Smooth muscle cell of the brain vasculature (primary cell): ENCODE measurements at places on chromosomes 5 and 9.

- no peak for DNase-seq
These were observed 411.1 kb upstream of the MPDZ start for GRCh38 chr9:13690595-13690994.

- no peak for DNase-seq
These were observed 438.6 kb downstream of the AGTPBP1 start for GRCh38 chr9:85302938-85303756.

- no peak for DNase-seq
These were observed 391.4 kb downstream of the NNT start for GRCh38 chr5:43994352-43994708.

DNA sequence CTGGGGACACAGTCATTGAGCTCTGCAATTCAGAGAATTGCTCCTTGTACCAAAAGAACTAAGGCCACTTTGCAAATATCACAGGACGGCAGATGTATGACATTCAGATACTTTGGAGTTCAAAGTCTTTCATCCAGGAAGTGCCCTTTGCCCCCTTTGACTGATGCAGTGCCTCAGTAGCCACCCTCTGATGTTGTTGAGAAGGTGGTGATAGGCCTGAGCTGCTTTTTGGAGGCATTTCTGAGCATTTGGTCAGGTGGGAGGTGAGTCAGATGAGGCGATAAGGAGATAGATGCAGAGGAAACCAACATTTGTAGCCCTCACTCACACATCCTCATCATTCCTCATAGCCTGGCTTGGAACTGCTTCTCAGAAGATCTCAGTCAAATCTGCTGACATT is 63.4 kb downstream of the ANGPTL2 start:
- no peak for DNase-seq

GRCh38 chr5:10982626-10983025 is 221.6 kb upstream of the DAP start:
- DNase-seq: no peak

- DNase-seq: no peak
These were observed 60.6 kb downstream of the DRD1 start for GRCh38 chr5:175383350-175383749.

DNA sequence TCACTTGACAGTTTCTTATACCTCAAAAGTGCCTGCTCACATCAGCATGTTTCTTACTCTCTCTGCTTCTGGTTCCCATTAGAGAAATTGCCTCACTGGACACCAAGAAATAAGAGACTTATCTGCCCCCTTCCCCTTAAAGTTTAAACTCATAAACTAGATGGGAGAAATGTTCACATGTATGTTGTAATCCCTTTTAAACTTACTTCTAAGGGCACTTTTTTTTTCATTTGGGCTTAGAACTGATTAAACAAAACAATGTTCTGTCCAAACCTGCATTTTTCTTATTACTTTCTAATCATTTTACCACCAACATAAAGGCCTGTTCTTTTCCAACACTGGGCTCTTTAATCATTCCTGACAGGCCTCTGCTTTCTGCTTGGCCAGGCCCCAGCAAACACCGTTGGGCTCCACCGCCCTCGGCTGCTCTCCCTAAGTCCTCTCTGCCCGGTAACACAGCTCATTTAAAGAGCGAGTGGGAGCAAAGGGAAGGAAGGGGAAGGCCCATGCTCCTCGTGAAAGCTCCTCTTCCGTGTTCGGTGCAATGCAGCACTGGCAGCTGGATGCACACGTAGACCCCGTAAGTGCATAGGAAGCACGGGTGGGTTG is 53.4 kb downstream of the ROR2 start:
- no peak for DNase-seq

DNA sequence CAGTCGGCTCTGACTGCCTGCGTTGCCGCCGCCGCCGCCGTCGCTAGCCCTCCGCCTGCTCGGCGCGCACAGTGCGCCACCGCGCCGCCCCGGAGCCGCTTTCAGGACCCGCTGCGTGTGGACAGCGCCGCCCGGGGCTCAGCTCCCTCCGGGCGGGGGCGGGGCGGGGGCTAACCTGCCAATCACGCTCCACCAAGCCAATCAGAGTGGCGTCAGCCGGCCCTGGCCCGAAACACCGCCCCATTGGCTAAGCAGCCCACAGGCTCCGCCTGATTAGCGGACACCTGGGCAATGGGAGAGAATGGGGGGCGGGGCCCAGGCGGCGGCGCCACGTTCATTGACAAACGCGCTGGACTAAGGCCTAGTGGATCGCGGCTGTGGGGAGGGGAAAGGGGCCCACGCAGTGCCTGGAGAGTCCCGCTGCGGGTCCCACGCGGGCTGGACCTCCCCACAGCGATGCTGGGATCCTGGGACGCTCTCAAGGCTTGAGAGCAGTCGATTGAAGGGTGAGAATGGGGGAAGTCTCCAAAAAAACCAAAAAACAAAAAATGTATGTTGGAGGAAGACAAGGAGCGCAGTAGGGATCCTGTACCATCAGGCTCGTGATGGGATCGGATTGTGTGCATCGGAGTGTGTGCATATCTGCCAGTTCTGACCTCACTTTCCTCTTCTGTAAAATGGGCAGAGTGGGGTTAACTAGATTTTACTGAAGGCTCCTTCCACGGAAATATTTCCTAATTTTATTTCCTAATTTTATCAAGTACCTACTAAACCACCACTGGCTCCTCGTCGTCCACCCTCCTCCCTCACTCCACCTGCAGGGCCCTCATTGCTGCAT is 6.3 kb downstream of the PAX5 start:
- DNase-seq: peak; percentile 29

- DNase-seq: no peak
These were observed 54.5 kb downstream of the PRR16 start for GRCh38 chr5:120518581-120518980.

GRCh38 chr5:144030904-144031303 is 139.6 kb downstream of the YIPF5 start:
- DNase-seq: no peak

DNA sequence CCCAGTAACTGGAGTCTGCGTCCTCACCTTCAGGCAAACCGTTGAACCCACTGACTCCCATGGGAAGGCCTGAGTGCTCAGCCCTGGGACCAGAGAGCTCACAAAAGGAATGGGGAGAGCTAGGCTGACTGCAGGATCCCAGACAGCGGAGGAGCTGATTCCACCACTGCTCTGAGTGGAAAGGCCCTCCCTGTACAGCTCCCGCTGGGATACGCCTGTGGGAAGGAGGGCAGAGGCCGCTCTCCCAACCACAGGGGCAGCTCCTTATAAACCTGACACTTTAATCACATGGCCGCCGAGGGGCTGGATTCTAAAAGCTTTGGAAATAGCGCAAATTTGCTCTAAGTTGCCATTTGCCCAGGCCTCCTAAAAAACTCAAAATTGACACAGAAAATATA is 37.1 kb downstream of the DBH start:
- peak; percentile 33 for DNase-seq

DNA sequence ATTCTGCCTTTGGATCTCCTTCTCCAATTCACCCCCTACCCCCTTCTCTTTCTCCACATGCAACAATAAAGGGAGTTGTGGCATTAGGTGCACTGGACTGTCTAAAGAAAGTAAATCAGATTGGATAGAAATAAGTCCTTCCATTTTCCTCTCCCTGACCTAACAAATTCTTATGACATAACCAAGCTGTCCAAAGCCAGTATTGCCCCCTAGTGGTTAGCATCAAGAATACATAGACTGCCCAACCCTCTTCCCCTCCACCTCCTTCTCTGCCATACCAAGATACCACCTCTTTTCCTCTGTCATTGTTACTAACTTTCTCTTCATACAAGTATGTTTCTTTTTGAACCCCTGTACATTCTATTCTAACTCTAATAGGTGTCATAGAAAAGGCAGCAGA is 45.7 kb downstream of the PPARGC1B start:
- no peak for DNase-seq

DNA sequence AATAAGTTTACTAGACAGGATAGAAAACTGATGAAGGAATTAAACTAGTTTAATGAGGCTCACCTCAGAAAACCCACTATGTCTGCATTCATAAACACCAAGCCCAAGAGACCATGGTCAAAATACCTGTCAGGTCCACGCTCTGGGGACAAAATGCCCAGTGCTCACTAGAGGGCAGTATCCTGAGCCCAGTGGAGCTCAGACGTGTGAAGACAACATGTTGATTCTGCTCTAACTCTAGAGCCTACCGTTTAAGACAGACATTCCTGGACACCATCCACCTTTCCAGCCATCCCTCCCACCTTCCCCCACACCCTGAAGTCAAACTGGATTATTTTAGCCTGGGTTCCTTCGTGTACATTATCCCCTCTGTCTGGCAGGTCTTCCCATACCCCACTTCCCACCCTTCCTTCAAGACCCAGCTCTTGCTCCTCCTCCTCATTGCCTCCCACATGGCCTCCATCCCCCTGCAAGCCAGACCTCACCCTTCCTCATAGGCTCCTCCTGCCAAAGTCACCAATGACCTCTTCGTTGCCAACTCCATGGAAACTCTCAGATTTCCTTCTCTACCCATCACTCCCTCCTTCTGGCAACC is 142.3 kb upstream of the FSTL4 start:
- DNase-seq: no peak

DNA sequence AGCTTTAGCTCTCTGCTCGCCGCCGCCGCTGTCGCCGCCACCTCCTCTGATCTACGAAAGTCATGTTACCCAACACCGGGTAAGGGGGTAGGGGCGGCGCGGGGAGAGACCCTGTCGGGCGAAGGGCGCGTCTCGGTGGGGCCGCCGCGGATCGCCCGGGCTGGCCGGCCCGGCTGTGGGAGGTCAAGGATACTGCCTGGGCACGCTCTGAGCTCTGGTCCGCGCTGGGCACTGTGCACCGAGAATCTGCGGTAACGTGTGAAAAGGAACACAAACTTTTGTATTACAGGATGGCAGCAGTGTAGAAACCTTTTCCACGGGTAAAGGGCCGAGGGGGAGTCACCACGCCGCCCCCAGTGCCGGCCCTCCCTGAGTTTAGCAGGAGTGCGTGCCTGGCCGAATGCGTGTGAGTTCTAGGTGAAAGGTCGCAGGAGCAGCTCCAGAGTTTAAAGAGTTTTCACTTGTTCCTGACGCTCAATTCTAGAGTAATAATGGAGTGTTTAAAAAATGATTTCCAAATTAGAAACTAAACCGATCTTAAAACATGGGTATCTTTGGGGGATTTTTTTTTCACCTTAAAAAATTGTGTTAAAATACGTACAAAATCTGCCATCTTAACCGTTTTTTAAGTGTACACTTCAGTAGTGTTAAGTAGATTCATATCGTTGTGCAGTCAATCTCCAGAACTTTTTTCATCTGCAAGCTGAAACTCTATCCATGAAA is at the start of gene HSDL2:
Gene HSDL2, plus strand, starts transcription at position 7 of the 723 bp plus-strand sequence. Its CDS starts 56 bp downstream, at position 63.
- no peak for DNase-seq

DNA sequence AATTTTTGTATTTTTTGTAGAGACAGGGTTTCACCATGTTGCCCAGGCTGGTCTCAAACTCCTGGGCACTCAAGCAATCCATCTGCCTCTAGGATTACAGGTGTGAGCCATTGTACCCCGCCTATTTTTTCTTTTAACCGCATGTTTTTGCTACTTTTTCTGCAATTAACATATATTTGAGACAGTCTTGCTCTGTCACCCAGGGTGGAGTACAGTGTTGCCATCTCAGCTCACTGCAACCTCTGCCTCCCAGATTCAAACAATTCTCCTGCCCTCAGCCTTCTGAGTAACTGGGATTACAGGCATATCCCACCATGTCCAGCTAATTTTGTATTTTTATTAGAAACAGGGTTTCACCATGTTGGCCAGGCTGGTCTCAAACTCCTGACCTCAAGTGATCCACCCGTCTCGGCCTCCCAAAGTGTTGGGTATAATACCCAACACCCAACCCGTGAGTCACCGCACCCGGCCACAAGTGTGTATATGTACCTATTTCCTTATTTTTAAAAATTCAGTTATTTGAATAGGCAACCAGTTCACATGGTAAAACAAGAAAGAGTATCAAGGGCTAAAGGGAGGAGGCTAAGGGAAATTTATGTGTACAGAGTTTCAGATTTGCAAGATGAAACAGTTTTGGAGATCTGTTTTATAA is 13.3 kb downstream of the PHAX start:
- DNase-seq: no peak

- DNase-seq: no peak
These were observed 82.8 kb downstream of the DCP2 start for GRCh38 chr5:113059232-113060040.

DNA sequence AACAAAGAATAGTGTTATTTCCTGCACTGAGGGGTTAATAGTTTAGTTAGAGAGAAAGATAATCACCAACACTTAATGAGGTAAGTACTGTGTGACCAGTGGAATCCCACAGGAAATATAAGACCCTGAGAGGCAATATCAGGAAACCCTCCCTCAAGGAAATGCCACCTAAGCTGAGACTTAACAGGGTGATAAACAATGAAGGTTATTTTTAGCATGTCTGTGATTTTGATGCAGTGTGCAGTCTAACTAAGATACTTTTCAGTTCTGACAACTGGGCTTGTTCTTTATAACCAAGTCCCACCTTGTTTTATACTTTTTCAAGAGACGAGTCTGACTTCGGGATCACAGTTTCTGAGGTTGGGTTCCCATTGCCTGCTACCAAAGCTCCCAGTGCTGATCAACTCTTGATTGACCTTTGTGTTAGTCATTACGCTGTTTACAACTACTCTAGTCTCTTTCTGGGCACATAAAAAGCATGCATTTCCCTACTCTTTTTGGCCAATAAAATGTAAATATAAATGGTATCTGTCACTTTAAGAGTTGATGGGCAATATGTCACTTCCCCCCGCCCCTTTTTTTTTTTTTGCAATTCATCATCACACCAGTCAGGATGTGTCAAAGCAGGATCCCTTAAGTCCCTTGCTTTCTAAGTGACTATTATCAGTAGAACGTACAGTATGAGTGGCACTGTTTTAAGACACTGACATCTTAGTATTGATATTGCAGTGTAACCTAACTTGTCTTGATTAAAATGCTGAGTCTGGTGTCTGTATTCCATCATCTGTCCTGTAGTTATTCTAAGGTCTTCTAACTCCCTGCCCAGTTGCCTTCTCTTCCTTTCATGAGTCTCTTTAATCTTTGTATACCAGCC is 31.4 kb downstream of the C6 start:
- DNase-seq: no peak

- no peak for DNase-seq
These were observed 22.4 kb upstream of the HACD4 start for GRCh38 chr9:21053851-21054250.

GRCh38 chr9:18149471-18150011 is 324.4 kb upstream of the ADAMTSL1 start:
- no peak for DNase-seq

DNA sequence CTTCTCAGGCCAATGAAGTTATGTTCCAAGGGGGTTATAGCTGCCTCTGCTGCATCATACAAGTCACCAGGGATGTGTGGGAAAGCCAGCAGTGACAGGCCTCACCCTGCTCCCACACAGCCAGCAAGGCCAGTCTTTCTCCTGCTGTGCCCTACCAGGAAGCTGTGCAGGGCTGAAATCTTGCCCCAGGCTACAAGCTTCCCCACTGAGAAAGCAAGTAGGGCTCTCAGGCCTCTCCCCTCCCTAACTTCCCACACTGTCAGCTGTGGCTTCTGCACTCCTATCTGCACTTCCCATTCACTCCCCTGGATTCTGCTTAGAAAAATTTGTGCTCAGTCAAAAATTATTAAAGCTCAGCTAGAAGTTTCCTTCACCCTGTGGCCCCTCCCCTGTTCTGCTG is 611.2 kb upstream of the ZNF608 start:
- no peak for DNase-seq
